NCI-H2107 (cell line): ENCODE measurements at places on chromosomes 16 and 17.

DNA sequence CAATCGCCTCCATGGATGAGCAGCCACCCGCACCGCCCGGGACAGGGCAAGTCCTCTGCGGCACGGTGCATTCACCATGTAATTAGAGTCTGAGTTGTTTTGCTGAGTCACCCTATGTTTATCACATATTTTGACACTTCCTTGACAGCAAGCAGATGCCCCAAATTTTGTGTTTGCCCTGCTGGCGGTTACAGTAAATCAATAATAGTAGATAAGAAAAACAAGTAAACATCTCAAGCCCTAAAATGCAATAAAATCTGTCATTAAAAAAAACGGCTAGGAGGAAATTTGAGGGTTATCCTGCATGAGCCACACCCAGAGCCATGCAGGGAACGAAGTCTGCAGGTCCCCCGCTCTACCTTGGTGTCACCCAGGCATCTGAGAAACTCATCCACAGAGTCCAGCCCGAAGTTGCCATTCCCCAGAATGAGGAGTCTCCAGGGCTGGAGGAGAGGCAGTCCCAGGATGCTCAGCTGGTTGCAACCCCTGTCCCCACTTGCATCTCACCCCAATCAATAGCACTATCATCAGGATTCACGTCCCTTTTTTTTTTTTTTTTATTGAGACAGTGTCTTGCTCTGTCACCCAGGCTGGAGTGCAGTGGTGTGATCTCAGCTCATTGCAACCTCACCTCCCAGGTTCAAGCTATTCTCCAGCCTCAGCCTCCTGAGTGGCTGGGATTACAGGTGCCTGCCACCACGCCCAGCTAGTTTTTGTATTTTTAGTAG, 16.5 kb upstream of the ST6GALNAC1 start:
- no peak for DNase-seq

GRCh38 chr16:27863377-27863776, 200.1 kb downstream of the GSG1L start:
- DNase-seq = no peak

DNA sequence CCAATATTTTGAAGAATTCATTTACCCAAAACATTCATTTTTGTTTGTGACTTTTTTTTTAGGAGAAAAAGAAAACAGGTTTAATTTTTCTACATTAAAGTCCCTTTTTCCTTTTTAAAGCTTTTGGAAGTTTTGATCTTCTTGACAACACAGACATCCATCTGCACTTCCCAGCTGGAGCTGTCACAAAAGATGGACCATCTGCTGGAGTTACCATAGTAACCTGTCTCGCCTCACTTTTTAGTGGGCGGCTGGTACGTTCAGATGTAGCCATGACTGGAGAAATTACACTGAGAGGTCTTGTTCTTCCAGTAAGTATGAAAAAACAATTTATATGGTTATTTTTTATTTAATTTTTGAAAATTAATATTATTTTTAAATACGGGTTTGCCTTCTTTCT, 37.2 kb downstream of the SIAH1 start:
- no peak for DNase-seq

GRCh38 chr16:1430214-1430758, 592 bp upstream of the PERCC1 start:
- DNase-seq = no peak

GRCh38 chr17:37019117-37019740, 70.5 kb downstream of the AATF start:
- peak; percentile 9 for DNase-seq

GRCh38 chr16:86625821-86626220, 47.5 kb downstream of the FOXL1 start:
- no peak for DNase-seq

GRCh38 chr17:77471984-77472461, 331.3 kb downstream of the SEC14L1 start:
- DNase-seq = peak; percentile 48

DNA sequence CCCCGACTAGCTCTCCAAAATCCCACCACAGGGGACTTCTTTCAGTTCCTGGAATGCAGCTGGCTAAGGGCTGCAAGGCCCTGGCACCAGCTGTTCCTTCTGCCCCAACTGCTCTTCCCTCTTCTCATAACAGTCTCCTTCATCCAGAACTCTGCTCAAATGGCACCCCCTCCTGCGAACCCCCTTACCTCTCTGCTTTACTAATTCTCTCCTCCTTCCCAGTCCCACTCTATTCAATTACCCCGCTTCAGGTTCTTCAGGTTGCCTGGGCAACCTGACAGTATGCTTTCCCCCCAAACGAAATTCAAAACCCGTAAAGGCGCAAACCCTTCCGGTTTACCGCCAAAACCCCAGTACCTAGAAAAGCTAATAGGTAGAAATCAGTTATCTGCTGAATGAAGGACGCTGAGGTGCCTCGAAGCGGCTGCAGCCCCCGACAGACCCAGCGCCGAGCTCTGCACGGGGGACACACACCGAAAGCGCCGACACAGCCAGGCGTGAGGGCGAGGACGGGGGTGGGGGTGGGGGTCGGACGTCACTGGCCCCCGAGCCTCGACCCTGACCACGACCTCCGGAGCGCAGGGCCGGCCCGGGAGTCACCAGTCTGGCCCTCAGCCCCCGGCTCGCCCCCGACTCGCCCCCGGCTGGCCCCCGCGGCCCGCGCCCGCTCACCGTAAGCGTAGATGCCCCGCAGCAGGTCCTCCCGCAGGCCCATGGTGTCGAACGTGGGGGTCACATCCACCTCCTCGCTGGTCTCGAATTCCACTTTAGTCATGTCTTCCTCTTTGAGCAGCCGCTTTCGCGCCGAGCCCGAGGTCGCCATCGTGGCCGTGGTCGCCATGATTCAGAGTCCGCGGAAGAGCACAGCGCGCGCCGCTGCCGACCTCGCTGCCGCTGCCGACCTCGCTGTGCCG, 550 bp downstream of the EIF4A3 start:
- DNase-seq = no peak

GRCh38 chr17:48144976-48145798, 37.6 kb downstream of the SNX11 start:
- DNase-seq = no peak

DNA sequence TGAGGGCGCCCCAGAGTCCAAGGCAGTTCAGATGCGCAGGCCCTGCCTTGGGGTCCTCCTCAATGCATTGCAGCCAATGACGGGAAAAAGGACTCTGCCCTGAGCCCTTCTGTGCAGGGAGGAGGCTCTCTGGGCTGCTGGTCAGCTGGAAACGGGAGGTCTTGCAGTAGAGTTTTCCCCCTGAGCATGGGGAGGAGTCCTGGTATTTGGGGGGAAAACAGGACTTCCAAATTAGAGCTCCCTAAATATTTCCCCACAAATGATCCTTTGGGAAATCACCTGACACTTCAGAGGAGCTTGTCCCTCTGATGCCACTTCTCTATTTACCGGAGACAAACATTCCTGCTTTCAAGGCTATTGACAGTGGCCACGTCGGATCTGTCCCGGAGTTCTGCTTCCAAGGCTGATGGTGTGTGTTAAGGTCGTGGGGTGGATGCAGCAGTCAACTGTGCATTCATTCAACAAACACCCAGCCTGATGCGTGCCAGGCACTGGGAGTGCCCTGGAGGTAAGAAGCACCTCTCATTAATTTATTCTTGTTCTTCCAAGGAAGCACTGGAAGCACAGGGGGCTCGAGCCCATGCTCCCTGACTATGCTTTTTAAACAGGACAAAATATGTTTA, 73.0 kb upstream of the DNAH17 start:
- no peak for DNase-seq

GRCh38 chr17:72191921-72192799, 71.3 kb downstream of the SOX9 start:
- DNase-seq = no peak

- DNase-seq = peak; percentile 73
Measured at GRCh38 chr17:39674702-39675389, 6.6 kb downstream of the PNMT start.

DNA sequence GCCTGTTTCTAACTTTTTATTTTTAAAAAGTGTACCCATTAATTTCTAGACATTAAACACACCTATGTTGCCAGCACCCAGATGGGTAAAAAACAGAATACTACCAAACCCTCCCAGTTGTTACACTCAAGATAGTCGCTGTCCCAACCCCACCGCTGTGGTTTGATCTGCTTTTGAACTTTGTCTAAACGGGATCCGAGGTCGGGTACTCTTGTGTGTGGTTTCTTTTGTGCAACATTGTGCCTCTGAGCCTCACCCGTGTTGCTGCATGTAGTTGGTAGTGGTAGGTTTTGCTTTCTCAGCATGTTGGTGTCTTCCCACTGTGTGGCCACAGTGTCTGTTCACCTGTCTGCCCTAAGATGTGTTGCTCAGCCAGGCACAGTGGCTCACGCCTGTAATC, 4.3 kb downstream of the KLHL36 start:
- no peak for DNase-seq

GRCh38 chr17:37239690-37240334, 136.0 kb upstream of the C17orf78 start:
- DNase-seq = no peak

DNA sequence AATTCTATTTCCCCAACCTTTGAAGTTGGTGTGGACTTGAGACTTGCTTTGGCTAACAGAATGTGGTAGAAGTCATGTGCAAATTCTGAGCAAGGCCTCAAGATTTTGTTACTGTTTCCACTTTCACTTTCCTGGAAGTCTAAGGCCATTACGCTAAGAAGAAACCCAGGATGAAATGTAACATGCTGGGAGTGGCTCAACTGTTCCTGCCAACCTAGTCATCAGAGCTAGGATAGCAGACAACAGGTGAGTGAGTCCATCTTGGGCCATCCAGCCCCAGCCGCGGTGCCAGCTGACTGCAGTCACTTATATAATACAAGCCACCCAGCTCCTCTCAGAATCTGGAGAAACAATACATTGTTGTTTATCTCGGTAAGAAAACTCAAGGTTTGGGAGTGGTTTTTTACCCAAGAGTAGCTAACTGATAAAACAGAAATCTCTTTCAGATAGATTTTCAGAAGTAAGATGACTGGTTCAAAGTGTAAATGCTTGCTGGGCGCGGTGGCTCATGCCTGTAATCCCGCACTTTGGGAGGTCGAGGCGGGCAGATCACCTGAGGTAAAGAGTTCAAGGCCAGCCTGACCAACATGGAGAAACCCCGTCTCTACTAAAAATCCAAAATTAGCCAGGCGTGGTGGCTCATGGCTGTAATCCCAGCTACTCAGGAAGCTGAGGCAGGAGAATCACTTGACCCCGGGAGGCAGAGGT, 10.7 kb upstream of the STX4 start:
- no peak for DNase-seq

DNA sequence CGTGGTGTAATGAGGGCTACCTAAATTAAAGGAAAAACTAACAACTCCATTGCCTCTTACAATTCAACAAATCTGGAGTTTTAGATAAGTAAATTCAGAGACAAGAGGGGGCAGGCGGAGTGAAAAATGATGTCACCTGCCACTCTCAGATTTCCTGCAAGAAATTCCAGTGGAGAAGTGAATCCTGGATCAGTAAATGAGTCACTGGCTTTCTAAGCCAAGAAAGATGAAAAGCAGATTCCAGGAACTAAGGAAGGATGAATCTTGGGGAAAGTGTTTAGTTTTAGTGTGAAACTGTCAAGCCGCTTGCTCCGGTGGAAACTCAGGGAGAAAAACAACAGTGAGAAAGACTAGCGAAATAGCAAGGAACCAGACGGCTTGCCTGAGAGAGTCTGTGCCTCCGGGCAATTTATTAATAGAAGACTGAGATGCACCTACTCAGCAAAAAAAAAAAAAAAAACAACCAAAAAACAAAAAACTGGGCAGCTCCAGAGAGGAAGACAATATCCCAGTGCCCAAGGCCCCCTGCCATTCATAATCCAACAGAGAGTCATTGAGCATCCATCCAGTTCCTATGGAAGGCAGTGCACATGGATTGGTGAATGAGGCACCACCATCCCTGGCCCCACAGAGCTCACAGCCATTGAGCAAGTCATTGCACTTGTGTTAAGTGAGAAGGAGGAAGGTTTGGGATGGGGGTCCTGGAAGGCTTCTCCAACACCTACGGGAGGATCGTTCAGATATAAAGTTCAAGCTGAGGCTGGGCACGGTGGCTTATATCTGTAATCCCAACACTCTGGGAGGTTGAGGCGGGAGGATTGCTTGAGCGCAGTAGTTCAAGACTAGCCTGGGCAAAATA, 12.1 kb upstream of the RIPOR1 start:
- DNase-seq = no peak

GRCh38 chr16:68022278-68022727, 729 bp downstream of the DDX28 start:
- DNase-seq = no peak

- DNase-seq = no peak
Measured at GRCh38 chr17:7217113-7217987, 2.3 kb downstream of the DLG4 start.

GRCh38 chr16:27778926-27779570, 229.1 kb downstream of the KATNIP start:
- DNase-seq = no peak

- DNase-seq = no peak
Measured at GRCh38 chr17:65547253-65547670, 14.2 kb downstream of the AXIN2 start.

DNA sequence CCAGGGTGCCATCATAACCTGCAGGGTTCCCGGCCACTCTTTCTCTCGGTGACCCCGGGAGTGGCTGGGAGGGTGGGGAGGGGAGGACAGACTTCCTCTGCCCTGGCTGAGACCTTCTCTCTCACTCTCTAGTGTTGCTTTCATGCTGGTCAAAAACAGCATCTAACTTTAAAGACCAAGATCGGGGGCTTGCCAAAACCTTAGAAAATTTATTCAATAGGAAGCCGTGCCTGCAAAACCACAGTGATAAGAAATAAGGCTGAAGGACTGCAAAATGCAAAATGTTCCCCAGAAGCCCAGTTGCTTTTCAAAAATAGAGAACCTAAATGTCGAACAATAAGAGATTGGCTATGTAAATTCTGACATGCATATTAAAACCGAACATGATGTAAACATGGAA, 344.0 kb downstream of the FOXL1 start:
- no peak for DNase-seq

DNA sequence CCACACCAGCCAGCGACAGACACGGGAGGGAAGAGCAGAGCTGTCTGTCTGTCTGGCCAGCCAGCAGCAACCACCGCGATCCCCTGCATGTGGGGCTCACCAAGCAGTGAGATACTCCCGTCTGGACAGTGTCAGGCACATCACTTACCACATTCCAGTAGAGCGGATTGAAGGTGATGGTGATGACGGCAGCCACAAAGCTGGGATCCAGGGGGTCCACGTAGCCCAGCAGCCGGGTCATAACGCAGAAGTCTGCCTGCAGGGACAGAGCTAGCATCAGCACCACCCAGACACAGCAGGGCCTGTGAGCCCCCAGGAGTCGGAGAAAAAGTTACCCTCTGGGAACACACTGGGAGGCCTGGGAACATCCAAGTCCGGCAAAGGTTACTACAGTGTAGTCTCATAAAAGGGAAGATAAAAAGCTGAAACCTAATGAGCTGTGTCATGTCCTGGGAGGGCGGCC, 14.7 kb downstream of the PEMT start:
- DNase-seq = no peak

GRCh38 chr17:49061524-49061943, 64.3 kb downstream of the IGF2BP1 start:
- DNase-seq = no peak
